Stimulated activated CD4-positive, alpha-beta T cell treated with anti-CD3 and anti-CD28 coated beads, TNF-alpha, amount 100 ng/mL, for 1 hour (primary cell): ENCODE measurements at places on chromosomes 4 and X.

DNA sequence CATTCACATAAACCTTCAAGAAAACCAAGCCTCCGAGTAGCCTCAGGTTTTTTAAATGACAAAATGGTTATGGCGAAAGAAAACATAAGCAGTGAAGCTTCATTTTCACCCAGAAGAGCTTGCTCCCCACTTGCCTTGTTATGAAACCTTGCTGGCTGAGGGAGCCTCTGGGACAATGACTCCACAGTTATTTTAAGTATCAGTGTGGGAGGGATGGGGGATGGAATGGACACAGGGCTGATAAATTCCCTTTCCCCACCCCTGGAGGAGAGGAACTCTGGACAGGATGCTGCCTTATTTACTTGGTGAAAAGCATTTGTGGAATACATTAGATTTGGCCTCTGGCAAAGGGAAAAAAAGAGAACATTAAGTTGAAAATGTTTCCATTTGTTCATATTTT is 220.7 kb upstream of the CNKSR2 start:
- DNase-seq = no peak

DNA sequence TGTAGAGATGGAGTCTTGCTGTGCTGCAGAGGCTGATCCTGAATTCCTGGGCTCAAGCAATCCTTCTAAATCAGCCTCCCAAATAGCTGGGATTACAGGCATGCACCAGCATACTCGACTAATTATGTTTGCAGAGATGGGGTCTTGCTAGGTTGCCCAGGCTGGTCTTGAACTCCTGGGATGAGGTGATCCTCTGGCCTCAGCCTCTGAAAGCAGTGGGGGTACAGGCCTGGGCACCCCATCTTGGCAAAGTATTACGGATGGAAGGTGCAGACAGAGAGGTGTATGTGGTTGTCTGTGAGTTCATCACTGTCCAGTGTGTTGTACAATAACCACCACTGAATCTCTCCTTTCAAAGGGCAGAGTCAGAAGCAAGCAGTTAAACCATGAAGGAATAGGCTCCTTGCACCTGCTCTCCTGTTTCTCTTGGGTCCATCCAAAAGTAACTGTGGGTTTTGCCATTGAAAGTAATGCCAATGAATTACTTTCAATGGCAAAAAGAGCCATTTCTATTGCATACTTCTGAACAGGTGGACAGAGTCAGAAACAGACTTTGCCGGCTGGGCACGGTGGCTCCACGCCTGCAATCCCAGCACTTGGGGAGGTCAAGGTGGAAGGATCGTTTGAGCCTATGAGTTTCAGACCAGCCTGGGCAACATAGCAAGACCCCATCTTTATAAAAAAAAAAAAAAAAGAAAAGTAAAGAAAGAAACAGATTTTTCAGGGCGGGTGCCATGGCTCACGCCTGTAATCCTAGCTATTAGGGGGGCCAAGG is 7.0 kb upstream of the AKAP17A start:
- no peak for DNase-seq

DNA sequence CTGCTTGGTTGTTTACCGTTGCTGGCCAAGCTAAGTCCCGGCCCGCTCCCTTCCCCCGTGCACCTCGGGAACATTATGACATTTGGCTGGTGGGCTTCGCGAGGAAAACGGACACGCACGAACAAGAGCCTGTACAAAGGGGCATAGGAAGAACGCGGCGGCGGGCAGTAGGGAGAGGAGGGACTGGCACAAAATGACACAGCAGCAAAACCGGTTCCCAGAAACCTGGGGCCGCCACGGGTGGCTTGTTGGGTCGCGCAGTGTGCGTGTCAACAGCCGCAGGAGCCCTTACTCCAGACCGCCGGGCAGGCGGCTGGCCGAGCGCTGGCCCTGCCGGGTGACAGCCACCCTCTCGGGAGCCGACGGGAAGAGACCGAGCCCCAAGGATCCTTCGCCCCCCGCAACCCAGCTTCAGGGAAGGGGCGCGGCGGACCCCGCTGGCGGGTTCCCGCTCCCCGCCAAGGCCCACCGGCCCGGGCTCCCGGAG is 1.6 kb upstream of the LIN54 start:
- DNase-seq = no peak

GRCh38 chr4:13309751-13310150 is 174.4 kb downstream of the RAB28 start:
- DNase-seq = no peak

DNA sequence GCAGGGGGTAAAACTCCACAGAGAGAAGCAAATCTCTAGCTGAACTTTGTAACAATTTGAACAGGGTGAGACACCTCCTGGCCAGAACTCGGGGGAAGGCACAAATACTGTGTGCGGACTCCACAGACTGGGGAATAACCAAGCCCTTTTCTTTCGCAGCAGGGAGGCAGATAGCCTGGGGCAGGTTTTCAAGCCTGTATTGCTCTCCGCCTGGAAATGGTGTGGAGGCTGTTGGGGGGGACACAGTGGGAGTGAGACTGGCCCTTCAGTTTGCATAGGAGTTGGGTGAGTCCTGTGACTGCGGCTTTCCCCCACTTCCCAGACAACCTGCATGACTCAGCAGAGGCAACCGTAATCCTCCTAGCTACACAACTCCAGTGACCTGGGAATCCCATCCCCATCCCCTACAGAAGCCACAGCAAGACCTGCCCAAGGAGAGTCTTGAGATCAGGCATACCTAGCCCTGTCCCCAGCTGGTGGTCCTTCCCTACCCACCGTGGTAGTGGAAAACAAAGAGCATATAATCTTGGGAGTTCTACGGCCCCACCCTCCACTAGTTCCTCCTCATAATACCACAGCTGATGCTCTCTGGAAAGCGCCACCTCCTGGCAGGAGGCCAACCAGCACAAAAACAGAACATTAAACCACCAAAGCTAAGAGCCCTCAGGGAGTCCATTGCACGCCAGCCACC is 12.9 kb upstream of the SMPX start:
- no peak for DNase-seq

GRCh38 chr4:61517144-61517543 is 317.0 kb downstream of the ADGRL3 start:
- DNase-seq = no peak

- no peak for DNase-seq
Measured at GRCh38 chr4:55069248-55069647, 56.1 kb downstream of the KDR start.

DNA sequence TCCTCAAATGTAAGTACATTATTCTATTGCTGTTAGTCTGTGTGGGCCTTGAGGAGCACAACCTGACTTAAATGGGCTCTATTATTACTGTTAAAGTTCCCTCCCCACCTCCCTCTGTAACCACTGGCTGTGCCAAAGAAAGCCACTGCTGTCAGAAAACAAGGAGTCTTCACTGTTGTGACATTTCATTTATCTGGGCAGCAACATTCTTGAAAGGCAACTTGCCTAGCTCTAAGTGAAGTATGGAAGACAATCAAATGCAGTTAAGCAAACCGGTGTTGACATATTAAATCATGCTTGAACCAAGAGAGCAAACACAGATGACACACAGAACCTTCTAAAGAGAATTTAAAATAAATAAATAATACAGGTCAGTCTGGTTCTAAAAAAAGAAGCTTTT is 81.0 kb downstream of the EPHA5 start:
- no peak for DNase-seq

- no peak for DNase-seq
Measured at GRCh38 chr4:181365671-181366070, 877.5 kb upstream of the TENM3 start.
